ENCODE measurements at places on chromosomes 13 and 19. TPM values are rescaled to one million over a fixed set of nuclear protein-coding genes. Genes with fewer than 3 reads are reported as not detected.
A peak's percentile ranks its signal among the peaks of the same experiment; 100 is the strongest.

GRCh38 chr19:5914946-5915781 is 1.1 kb downstream of the CAPS start:
- peak; percentile 74 for DNase-seq

DNA sequence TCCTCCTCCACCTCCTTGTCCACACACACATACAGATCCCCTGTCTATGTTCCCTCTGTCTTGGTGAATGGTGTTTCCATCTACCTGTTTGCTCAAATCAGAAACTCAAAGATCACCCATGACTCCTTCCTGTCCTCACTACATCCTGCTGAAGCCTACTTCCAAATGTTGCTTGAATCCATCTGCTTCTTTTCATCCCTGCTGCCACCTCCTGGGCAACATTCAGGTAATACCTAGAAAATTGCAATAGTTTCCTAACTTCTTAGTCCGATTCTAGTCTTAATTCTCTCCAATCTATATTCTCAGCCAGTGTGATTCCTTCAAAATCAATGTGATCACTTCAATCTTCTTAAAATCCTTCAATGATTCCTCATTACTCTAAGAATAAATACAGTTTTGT is 155.5 kb upstream of the STARD13 start:
- DNase-seq: no peak

DNA sequence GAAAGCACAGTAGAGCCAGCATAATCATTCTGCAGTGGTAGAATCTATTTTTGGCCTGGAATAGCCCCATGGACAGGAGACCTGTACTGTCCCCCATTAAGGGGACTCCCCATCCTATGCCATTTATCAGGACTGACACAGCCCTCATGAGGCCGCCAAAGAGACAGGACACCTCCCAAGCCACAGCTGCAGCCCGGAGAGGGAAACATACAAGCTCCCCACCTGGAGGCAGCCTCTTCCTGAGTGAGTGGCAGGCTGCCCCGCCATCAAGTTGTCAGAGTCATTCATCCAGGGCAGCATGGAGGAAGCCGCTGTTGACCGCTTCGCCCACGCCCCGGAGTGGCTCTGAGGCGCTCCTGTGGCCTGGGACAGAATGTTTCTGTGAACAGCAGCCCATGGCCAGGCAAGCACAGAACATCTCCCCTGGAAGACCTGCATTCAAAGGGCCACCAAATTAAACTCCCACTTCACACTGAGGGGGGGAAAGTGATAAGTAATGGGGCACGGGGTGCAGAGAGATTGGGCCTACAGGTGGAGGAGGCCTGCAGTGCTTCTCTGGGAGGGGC is 111.3 kb downstream of the ZDHHC20 start:
- no peak for DNase-seq

- no peak for DNase-seq
These were observed 482 bp downstream of the ARHGAP45 start for GRCh38 chr19:1067341-1067957.

DNA sequence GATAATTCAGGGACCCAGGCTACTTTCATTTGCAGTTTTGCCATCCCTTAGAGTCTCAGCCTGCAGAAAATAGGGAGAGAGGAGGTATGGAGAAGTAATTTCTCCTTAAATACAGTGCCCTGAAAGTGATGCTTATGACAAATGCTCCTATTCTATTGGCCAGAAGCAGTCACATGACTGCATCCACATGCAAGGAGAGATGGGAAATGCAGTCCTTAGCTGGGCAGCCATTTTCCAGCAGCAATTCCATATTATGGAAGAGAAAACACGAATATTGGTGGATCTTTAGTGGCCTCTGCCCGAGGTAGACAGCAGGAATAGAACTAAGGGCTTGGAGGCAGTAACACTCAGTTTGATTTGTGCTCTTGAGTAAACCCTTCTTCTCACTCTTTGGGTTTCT is 39.4 kb downstream of the VAV1 start:
- peak; percentile 5 for DNase-seq

DNA sequence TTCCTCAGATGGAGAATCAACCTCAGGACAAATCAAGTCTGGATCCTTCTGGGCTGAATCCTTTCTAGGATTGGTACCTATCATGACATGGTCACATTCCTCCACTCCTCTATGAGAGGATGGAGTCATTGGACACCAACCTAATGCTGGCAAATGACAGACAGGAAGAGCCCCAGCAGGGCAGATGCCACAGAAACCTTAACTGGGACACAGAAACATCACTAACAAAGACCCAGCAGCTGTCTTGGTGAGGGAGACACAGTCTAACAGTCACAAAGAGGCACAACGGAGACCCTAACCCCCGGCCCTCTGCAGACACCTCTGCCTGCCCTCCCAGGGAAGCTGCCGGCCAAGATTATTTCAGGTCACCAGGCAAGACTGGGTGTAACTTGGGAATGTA is 2.1 kb downstream of the ANKRD27 start:
- no peak for DNase-seq

- no peak for DNase-seq
These were observed 31.1 kb downstream of the SLC7A1 start for GRCh38 chr13:29564373-29564772.

- DNase-seq: no peak
These were observed 107.6 kb downstream of the RFC3 start for GRCh38 chr13:33925563-33925962.

DNA sequence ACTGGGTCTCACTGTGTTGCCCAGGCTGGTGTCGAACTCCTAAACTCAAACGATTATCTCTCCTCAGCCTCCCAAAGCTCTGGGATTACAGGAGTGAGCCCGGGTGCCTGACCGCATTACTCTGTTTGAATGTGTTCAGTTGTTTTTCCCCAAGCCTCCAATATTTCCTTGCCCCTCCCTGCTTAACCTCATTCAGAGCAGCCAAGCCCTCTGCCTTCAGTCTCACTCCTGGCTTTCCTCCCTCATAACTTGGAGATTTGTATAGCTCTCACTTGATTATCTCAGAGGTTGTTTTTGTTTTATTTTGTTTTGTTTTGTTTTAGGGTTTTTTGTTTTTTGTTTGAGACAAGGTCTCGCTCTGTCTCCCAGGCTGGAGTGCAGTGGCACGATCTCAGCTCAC is 11.4 kb downstream of the EPHX3 start:
- no peak for DNase-seq

DNA sequence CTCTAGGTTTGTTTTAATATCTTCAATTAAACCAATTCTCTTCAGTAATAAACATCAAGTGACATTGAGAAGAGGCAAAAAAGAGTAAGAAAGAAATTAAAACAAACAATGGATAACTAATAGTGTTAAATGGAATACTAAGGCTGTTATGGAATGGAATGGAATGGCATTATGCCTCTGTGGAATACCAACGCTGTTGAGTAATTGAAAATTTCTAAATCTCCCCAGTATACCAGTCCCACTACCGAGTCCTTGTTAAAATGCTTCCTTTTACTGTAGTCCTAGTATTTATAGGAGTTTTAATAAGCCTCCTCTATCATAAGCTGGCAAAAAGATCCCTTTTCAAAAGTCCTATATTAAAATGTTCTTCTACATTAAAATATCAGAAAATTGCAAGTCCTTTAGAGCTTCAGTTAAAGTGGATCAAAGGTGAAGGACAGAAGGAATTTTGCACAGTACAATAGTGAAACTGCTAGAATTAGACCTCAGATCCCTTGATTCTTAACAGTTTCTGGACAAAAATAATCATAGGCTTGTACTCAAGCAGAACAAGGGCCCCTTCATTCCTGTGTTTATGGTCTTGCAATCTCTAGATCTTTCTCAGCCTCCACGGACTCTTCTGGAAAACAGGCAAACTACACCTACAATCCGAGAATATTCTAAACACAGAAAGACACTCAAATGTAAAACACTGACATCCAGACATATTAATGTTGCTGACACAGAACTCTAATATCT is 128.2 kb downstream of the PCDH9 start:
- DNase-seq: no peak

CPAMD8 gene
- polyA plus RNA-seq: 55.6 TPM

SLC10A2 gene
- polyA plus RNA-seq: 2.8 TPM

ZNF229 gene
- 16.9 TPM for polyA plus RNA-seq

IZUMO1 gene
- 0.23 TPM for polyA plus RNA-seq

RUBCNL gene
- polyA plus RNA-seq: 2.0 TPM

NKPD1 gene
- polyA plus RNA-seq: 0.09 TPM
